ENCODE measurements at places on chromosomes 7 and 10.
A peak's percentile ranks its signal among the peaks of the same experiment; 100 is the strongest.

GRCh38 chr10:112986544-112987190 is 36.6 kb downstream of the TCF7L2 start:
- DNase-seq, result peak; percentile 34

- DNase-seq, result no peak
Measured at GRCh38 chr7:34385384-34385783, 272.6 kb upstream of the NPSR1 start.

GRCh38 chr10:97903128-97904017 is 53.7 kb downstream of the GOLGA7B start:
- DNase-seq, result no peak

DNA sequence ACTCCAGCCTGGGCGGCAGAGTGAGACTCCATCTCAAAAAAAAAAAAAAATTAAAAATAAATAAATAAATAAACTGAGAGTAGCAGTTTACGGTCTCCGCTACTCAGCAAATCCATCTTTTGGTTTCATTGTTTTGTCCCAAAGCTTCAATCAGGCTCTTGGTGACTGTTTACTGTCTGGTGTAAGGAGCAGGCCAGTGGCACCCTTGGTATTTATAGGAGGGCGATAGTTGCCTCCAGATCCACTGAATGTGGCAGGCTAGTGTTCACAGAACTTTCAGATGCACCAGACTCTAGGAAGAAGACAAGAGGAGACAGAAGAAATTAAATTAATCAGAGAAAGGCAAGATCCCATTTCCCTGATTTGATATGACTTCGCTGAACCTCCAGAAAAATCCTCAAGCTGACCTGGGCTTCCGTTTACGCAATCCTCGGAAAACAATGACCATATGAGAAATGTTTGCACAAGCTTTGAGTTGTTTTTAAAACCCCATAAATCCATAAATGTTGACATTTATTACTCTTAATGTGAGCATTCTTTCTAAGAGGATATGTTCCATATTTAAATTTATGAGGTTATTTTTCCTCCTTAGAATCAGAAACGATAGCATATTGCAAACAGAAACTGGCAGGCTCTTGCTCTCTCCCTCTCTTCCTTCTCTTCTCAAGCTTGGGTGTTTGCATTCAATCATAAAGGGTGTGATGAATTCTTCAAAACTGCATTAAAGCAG is 7.1 kb upstream of the MUC3A start:
- DNase-seq, result no peak

DNA sequence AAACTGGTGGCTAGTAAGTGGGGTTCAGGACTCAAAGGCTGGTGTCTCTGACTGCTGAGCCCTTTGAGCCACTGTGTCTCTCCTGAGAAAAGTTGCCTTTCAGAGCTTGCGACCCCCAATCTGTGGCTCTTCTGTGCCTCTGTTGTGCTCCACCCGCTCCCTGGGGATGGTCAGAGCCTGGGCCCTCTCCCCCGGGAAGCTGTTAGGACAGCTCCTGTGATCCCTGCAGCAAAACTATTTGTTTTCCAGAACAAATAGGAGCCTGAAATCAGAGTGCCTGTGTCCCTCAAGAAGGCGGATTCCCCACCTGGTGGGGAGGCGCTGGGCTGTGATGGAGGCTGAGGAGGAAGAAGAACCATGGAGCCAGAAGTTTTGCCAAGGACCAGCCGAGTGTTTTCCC is 56.4 kb upstream of the MXI1 start:
- DNase-seq, result no peak

DNA sequence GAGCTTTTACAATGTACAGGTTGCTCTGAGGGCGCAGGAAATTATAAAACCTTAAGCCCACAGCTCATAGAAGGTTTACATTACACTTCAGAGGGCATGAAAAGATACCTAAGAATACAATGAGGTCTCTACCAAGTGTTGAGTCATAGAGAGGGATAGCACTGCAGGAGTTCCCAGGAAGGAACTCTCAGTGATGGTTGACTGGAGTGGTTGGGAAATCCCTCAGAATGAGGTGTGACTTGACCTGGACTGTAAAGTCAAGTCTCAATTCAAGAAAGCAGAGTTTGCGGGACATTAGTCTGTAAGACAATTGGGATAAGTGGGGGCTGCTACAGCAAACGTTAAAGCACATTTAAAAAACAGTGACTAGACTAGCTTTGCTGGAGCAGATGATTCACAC is 21.9 kb downstream of the TNKS2 start:
- DNase-seq, result no peak

DNA sequence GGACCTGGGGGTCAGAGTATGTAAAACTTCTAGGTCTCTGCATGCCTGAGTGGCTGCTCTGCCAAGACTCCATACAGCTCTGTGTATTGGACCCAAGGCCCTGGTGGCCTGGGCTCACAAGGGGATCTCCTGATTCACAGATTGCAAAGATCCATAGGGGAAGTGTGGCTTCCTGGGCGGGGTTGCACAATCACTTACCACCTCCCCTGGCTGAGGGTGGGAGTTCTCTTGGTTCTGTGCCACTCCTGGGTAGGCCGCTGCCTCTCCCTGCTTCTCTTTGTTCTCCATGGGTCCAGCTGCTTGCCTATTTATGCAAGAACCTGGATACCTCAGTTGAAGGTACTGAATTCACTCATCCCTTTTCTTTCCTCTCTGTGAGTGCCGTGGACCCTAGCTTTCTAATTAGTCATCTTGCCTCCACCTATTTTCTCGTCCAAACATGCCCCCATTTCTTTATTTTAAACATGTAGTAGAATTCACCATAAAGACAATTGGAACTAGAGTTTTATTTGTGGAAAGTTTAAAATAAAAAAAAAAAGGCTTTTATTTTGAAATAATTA is 18.5 kb upstream of the AGR3 start:
- DNase-seq, result no peak

- DNase-seq, result no peak
Measured at GRCh38 chr7:141754939-141755338, 9.0 kb upstream of the TAS2R3 start.

GRCh38 chr7:99375070-99375807 is 709 bp downstream of the ARPC1B start:
- peak; percentile 67 for DNase-seq

- DNase-seq, result no peak
Measured at GRCh38 chr7:771234-772004, 44.3 kb upstream of the PRKAR1B start.

DNA sequence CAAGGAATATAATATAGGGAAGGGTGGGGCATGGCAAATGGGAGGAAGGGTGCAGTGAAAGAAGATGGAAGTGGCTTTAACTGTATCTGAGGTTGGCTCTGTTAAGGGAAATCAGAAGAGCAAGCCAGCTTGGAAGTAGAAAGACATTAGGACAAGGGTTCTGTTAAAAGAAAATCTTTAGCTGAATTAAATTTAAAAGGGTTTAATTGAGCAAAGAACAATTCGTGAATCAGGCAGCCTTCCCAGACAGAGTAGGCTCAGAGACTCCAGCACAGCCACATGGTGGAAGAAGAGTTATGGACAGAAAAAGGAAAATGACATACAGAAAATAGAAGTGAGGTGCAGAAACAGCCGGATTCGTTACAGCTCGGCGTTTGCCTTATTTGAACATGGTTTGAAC is 42.0 kb downstream of the FAM13C start:
- no peak for DNase-seq

GRCh38 chr10:19658131-19658530 is 158.1 kb upstream of the PLXDC2 start:
- DNase-seq, result no peak

DNA sequence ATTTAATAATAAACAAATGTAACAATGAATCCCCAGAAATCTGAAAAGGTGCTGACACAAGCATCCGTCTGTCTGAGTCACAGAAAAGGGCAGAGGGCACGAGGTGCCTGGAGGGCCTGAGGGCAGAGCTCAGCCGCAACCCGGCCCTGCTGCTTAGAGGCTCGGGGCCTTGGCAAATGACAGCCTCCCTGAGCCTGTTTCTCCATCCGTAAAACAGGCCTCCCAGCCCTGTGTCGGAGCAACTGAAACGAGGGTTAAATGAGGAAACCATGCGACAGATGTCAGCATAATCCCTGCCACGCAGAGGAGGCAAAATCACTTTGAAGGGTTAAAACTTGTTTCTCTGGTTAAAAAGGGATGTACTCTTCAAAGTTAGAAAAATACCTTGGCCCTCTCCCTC is 24.9 kb downstream of the NUDT1 start:
- no peak for DNase-seq
